Body of pancreas (tissue), 4 donors: ENCODE measurements at places on chromosomes 5 and 9. TPM values are rescaled to one million over a fixed set of nuclear protein-coding genes. Genes with fewer than 3 reads are reported as not detected.

DNA sequence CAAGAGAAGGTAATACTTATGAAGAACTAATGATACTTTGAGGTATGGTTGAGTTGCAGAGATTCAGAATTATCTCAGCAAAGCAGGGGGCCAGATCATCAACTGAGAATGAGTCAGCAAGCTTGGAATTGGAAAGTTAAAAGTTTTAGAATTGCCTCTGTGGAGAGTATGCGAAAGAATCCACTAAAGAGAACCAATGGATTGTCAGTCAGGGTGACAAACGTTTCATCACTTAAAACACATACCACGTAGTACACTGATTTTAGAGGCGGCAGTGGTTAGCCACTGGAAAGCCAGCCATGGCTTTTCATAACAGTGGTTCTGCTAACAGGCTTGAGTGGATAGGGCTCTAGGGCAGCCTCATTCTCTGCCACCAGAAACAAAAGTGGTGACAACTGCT lies 30.7 kb downstream of the AOPEP start:
- no peak for DNase-seq

DNA sequence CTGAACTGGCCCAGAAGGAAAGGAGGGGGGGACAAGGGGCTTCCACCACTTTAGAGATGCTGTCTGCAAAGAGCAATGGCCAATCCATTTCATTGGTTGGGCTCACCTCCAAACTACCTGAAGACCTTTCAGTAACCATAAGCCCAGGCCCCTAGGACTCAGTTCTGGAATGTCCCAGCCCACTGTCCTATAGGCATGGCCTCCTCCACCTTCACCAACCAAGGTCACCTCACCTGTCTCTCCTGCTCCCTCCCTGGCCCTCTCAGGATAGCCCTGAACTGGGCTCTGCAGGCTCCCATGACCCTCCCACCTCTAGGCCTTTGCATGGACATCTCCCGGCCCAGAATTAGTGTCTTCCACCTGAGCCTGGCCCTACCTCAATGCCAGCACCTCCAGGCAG lies 22.4 kb downstream of the S1PR3 start:
- no peak for DNase-seq

DNA sequence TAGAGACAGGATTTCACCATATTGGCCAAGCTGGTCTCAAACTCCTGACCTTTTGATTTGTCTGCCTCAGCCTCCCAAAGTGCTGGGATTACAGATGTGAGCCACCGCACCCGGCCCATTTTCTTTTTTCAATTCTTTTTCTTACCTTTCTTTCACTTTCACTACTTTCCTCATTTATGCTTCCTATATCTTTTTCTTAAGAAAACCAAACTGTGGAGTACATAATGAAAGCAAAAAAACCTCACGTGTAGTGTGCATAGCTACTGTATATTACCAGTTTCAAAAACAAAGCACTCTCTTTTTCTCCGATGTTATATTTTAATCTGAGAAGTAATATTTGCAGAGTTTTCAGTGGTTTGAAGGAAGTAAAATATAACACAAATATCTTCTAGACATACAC lies 8.0 kb upstream of the CAST start:
- no peak for DNase-seq

DNA sequence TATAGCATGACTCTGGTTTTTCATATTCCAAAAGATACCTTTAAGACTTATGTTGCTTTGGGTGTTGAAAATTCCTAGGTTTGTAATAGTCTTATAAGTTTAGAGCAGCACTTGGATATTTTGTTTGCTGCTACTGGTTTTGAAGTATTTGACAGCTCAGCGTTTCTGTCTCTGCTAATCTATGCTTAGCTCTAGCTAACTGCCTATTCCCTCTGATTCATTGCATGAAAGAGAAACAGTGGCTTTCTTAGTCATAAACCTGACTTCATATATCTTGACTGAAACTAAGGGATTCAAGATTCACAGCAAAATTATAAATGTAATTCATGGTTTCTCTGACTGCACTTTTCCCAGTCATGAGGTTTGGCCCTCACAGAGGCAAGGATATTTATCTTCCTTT lies 35.6 kb upstream of the ANXA1 start:
- DNase-seq: no peak

DNA sequence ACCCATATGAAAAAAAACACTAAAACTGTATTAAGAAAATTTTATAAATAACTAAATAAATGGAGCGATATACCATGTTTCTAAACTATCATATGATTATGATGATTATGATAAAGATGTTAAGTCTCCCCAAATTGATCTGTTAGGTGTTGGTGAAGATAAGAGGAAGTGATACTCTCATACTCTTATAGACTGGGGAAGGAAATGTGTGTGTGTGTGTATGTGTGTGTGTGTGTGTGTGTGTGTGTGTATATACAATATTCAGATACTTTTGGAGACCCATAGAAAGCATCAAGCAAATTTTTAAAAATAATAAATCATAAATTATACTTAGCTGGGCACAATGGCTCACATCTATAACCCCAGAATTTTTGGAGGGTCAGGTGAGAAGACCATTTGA lies 62.9 kb downstream of the TMEM232 start:
- DNase-seq: no peak

DNA sequence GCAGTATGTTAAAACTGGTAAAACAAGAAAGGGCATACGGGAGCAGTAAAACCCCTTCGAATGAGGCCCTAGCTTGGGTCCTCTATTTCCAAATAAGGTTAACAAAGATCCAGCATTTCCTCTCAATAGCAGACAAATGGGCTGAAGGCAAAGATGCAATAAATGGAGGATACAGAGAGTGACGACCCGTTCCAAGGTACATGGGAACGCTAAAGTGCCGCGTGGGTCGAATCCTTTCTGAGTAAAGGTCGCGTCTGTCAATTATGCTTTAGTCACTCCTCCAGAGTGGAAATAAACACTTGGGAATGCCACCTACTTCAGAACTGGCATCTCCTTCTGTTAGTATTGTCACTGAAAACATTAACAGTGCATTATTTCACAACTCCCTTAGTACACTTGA lies 24.7 kb downstream of the ARL15 start:
- DNase-seq: no peak

GRCh38 chr5:172505845-172506244 lies 51.5 kb upstream of the SH3PXD2B start:
- no peak for DNase-seq

- peak; percentile 30 for DNase-seq
These were observed 98.1 kb downstream of the PAX5 start for GRCh38 chr9:36935768-36936497.

- DNase-seq: no peak
These were observed 1.7 kb upstream of the KLHL3 start for GRCh38 chr5:137737349-137738131.

DNA sequence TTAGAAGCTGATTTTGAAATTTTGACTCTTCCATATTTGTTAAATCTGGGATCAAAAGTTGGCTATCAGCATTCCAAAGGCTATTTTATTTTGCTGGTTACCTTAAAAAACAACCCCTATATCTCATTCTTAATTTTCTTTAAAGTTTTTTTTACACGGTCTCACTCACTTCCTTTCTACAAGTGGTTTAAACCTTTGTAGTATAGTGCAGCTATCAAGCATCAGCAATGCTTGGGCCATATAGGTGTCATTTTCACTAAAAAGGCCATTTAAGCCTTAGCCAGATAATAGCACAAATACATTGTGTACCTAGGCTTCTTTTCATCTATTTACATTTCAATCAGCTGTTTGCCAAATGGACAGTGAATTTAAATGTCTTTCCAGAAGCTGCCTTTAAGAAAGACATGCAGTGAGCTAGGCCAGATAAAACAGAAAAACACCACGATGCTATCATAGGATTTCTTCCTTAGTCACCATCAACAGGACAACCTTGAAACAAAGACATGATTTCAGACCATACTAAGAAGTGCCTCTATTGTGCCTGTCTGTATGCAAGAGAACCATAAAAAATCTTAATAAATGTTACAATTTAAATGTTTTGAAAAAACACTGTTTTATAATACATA lies 104.2 kb downstream of the RAPGEF6 start:
- DNase-seq: no peak

Gene CYLC2
- not detected for total RNA-seq

Gene PCDHB9
- total RNA-seq: 19.8 TPM

Gene ZNF366
- 1.8 TPM for total RNA-seq

Gene IL9
- not detected for total RNA-seq

Gene IFNA21
- not detected for total RNA-seq
